Activated T-helper 1 cell treated with Interleukin-2 at 50 U/mL for 16 hours (primary cell): ENCODE measurements at places on chromosomes 5 and 9.

GRCh38 chr9:89052470-89053097, 61.3 kb downstream of the S1PR3 start:
- no peak for DNase-seq

- DNase-seq = no peak
Observed at GRCh38 chr5:85441156-85441555, 1056.5 kb upstream of the EDIL3 start.

- no peak for DNase-seq
Observed at GRCh38 chr5:170559296-170559695, 55.5 kb downstream of the KCNIP1 start.

- no peak for DNase-seq
Observed at GRCh38 chr5:37776826-37777225, 63.0 kb downstream of the GDNF start.

DNA sequence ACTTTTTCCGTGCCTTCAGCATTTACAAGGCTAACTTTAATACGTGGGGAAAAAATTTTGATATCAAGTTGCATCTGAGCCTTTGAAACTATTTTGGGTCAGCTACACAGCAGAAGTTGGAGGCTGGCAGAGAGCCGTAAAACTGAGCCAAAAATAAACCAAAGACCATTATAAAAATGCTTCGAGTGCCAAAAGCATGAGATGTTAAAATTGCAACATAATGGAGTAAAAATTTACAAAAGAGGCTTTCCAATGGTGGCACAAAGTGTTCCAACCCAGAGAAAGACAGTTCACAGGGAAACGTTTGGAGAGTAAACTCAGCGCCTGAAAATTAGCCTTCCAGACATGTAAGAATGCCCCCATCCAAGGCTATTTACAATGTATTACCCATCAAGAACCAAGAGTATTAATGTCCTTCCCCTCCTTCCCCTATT, 190.3 kb downstream of the TLE1 start:
- DNase-seq = no peak

DNA sequence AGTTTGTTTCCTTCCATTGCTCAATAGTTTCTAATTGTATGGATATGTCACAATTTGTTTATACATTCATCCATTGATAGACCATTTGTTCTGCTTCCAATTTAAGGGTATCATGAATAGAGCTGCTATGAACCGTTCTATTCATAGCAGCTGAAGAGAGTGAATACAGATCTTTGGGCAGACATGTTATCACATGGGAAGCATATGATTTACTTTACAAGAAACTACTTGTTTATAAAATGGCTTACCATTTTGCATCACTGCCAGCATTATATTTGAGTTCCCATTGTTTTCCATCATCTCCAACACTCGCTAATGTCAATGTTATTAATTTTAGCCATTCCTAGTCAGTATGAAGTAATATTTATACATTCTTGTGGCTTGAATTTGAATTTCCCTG, 549.0 kb downstream of the MAT2B start:
- no peak for DNase-seq

GRCh38 chr9:15510789-15511575, at the start of gene PSIP1:
Gene PSIP1 (minus strand): TSS chr9:15510970. CDS start chr9:15510188, 782 bp downstream.
- DNase-seq = peak; percentile 78

DNA sequence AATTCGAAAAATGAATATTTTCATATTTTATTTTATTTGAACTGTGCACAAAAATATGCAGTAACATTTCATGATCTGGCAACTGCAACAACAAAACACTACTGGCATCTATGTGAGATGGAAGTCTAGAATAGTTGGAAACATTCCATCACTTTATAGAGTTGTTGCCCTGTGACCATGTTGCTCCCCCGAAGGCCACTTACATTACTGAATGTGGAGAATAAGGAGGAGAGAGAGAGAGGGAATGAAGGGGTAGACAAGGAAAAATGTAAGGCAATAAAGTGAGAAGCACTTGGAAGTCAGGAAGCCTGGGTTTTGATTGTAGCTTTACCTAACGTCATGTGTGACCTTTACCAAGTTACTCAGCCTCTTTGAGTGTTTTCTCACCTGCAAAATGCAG, 437.2 kb upstream of the EDIL3 start:
- DNase-seq = no peak

DNA sequence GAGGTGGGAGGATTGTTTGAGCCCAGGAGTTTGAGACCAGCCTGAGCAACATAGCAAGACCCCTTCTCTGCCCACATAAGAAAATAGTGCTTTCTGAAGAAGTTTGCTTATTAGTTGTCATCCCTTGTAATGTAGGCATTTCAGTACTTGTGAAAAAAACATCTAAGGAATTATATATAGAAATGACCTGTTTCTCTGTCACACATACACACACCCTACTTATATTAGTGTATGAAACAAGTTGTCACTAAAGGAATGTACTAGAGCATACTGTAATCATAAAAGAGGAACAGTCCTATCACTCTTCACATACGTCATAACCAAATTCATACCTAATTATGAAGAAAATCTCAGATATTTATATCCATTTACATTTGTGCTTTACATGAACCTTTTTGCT, 122.0 kb downstream of the NIPBL start:
- no peak for DNase-seq

DNA sequence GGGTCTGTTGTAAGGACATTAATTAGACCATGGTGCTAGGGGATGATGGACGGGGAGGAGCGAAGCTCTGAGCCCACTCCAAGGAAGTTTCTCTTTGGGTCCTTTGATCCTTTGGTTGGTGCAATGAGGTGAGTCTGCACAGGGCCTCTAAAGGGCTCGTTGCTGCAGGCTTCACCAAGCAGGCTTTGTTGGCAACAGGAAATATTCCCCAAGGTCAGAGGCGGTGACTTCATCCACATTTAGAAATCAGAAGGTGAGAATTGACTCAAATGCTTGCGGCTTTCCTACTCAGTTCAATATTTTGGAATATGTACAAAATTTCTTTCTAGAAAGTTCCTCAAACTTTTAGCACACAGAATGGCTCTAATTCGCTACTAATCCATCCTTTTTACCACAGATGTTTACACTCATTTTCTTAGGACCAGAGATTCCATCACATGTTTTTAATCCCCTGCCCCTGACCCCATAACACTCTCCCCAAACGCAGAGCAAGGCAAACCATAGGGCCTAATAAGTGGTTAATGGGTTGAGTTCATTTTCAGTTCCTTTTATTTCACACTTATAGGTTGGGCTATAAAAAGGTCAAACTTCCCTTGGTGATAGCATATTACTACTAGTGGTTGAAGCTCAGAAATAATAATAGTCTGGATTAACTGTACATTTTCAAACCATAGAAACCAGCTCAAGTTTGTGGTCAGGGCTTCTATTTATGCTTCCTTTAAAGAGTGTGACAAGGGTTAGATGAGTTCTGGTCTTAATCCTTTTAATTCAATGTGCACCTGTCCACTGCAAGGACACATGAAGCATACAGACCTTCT, 37.3 kb upstream of the TMEM252 start:
- no peak for DNase-seq

DNA sequence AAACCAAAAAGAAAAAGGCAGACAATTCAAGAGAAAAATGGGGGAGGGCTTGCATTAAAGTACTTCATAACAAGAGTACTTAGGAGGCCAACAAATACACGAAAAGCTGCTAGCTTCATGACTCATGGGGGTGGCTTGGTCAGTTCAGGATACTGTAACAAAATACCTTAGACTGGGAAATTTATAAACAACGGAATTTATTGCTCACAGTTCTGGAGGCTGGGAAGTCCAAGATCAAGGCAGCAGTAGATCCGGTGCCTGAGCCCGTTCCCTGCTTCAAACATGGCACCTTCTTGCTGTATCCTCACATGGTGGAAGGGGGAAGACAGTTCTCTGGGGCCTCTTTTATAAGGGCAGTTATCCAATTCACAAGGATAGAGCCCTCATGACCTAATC, 111.4 kb downstream of the C9orf50 start:
- DNase-seq = no peak

- DNase-seq = no peak
Observed at GRCh38 chr9:90189306-90189705, 453.3 kb downstream of the DIRAS2 start.

- DNase-seq = no peak
Observed at GRCh38 chr9:76115982-76116646, 225.6 kb downstream of the PCSK5 start.

GRCh38 chr5:17852740-17853139, 218.5 kb downstream of the TAF11L14 start:
- no peak for DNase-seq

DNA sequence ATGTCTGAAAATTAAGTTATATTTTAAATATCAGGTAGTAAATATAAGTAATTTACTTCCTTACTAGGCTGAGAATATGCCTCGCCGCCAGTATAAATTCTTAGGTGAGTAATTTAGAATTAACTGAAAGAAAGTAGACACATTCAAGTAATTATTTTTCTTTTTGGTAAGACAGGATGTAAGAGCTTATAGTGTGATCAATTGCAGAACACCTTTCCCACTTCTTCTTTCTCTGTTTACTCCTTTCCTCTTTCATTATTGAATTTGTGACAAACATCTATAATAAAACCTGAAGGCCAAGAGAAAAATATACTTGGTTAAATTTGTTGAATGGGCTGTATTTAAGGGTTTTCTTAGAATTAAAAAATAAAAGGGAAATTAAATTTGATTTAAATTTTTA, 195.1 kb upstream of the CDKN2B start:
- no peak for DNase-seq

DNA sequence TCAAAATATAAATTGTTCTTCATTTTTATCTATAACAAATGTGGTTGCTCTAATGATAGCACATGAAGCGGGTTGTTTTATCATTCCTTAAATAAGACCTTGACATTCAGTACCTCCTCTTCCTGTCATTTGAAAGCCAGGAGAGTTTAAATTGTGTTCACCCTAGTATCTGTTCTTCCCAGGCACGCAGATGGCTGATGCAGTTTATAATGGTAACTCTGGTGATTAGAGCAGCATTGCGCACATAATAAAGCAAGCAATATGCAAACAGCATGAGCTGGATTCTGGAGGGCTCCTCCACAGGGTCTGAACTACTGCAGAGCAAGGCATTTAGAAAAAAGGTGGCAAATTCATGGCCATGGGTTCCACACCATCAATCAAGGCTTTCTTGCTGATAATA, 307.8 kb downstream of the ENC1 start:
- DNase-seq = no peak

- DNase-seq = no peak
Observed at GRCh38 chr5:173229966-173230689, 4.9 kb downstream of the NKX2-5 start.

GRCh38 chr5:110768138-110768860, 29.5 kb downstream of the SLC25A46 start:
- DNase-seq = no peak

- DNase-seq = no peak
Observed at GRCh38 chr9:16898464-16898863, 28.0 kb upstream of the BNC2 start.

- DNase-seq = no peak
Observed at GRCh38 chr5:134370311-134370870, 978 bp upstream of the UBE2B start.

GRCh38 chr5:23411200-23411599, 96.2 kb upstream of the PRDM9 start:
- DNase-seq = no peak

DNA sequence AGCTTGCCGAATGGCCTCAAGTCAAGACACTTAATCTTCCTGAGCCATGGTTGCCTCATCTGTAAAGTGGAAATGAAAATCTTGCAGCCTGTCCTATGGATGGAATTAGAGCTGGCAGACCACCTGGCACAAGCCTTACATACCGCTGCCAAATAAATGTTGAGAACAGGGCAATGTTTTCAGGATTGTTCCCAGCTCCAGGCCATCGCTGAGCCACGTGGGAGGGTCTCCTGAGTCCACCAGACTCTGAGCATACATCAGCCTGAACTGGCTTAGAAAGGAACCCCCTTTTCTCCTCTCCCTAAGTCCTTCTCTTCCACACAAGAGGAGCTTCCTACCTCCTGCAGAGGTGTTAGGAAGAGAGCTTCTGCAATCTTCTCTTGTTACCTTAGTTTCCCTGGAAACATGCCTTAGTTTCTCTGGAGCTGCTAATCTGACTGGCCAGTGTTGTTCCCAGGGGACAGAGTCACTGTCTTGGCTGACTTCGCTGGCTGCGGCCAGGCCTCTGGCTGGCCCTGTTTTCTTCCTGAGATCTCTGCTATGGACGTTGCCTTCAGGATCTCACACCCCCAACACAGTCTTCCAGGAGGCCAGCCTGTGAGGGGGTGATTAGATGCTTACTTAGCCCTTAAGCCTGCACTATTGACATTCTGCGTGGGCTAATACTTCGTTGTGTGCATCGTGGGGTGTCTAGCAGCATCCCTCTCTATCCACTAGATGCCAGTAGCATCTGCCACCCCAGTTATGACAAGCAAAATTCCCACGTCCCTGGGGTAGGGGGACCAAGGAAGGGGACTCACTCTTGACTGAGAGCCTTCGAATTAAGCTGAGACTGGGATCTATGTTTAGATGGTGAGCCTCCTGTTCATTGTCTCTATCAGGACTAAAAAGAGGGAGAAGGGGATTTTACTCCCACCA, 62.2 kb downstream of the BOD1 start:
- DNase-seq = no peak

- DNase-seq = peak; percentile 36
Observed at GRCh38 chr5:180494510-180495181, 467 bp downstream of the CNOT6 start.

GRCh38 chr5:103271570-103272289, 13.2 kb downstream of the MACIR start:
- no peak for DNase-seq

DNA sequence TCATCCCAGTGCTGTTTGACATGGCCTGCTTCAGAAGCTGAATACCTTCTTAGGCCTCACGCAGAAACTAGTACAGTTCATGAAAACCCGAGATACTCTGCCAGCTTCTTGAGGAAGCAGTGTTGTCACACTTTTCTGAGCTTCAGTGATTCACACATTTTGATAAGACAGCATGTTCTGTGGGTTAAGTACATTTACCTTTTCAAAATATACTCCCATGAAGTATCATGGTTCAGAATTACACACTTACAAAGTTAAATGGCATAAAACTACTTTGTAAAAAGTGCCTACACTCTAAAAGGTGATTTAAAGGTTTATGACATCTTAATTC, 56.9 kb downstream of the VCAN start:
- no peak for DNase-seq

DNA sequence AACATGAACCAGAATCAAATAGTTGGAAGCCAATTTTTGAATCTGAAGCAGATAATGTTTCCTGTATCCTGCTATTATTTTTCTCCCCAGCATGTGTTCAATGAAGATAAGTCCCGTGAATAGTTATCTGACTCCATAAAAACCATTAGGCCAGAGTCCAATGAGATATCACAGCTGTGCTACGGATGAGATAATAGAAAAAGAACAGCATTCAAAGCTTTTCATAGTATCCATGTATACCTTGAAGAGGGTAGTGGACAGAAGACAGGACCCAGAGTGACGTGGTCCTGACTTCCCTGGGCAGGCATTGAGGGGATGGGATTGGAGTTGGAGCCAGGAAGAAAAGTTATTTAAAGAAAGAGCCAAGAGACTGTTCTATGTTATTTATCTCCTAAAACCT, 50.7 kb upstream of the C6 start:
- no peak for DNase-seq

DNA sequence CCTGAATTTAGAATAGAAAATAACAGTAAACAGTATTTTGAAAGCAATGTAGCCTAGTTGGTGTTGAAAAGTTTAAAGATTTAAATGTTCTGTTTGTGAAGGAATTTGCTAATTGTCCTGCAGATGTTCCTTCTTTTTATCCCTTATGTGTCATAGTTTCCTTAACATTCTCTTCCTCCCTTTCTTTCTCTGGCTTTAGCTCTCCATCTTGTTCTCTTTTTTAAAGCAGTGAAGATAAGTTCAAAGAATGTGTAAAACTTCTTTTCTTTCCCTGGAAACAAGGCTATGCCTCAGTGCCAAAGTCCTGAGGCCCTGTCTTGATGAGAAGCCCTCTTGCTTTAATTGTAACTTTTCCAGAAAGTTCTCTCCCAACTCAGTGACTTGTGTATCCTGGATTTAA, 24.4 kb upstream of the GAS1 start:
- DNase-seq = no peak
